Naive B cell (primary cell): ENCODE measurements at places on chromosomes 11 and 22.

DNA sequence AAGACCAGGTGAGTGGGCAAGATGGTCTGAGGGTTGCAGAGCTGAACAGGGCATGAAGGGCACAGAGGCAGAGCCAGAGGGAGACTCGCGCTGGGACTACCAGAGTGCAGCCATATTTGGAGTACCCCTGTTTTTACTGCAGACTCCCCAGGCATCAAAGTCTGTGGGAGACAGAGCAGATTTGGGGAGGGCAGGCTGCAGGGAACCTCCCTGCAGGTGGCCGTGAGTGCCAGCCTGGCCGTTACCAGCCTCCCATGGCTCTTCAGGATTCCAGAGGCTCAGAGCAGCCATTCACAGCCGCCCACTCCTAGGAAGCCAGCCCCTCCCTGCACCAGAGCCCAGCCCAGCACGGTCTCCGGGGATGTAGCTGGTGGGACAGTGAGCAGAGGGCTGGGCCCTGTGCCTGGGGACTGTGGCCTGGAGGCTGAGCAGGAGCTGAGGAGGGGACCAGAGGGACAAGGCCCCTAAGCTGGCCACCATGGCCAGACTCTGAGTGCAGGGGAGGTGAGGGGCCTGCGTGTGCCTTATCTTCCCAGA is at the start of gene SEPTIN3:
SEPTIN3 (plus strand) TSS at position 334 of the 537 bp plus-strand sequence. CDS start 2,050 bp downstream, outside the sequence.
- DNase-seq: no peak

- DNase-seq: no peak
These were observed 119.7 kb downstream of the ETS1 start for GRCh38 chr11:128467610-128468041.

DNA sequence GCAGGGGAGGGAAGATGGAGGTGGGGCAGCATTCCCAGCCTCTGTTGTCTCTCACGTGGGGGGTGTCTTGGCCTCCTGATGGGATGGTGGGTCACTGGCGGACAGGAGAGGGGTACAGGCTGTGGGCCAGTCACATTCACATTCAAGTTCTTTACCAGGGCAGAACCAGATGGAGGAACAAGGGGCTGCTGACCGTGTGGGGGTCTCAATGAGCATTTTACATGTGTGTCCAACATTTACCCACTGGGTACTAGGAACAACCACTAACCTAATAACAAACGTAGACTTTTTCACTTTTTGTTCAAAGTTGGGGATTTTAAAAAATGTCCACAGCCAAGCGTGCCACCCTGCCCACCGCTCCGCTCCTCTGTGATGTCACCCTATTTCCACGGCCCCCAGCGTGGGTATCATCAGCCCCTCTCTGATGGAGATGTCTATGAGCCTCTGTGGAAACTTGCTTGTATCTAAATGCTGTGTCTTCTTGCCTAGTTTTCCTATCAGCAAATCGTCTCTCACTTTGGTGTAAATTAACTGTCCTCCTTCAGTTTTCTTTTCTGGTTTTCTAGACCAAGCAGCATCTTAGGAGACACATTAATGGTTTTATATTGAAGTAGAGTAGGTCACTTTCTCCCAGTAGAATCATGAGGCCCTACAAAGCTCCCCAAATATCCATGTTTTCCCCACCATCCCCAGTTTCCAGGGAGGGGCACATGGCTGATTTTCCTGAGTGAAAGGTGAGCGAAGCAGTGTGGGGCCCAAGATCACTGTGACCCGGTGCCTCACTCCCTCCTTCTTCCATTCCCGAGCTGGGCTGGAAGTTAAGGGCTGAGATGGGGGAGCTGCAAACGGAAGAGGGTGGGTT is 936.7 kb downstream of the BRD1 start:
- no peak for DNase-seq

DNA sequence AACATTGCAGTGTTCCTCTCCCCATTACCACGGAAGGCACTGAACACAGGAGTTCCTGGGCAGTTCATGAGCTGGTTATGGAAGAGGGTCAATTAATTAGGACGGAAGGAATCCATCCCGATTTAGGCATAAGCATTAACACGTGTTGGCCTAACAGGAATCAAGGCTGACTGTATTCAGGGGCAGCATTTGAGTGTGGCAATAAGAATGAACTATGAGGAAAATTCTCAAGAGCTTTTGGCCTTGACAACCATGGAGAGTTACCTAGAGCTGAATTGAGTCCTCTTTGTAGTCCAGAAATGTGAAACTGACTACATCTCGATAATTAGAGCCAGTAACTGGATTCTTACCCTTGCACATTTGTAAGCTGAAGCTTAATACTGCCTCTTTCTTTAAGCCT is 82.4 kb upstream of the CRTAM start:
- DNase-seq: no peak

- no peak for DNase-seq
These were observed 1165.1 kb downstream of the BRD1 start for GRCh38 chr22:48662476-48663135.

GRCh38 chr11:65180877-65181568 is 705 bp upstream of the CAPN1 start:
- peak; percentile 79 for DNase-seq

DNA sequence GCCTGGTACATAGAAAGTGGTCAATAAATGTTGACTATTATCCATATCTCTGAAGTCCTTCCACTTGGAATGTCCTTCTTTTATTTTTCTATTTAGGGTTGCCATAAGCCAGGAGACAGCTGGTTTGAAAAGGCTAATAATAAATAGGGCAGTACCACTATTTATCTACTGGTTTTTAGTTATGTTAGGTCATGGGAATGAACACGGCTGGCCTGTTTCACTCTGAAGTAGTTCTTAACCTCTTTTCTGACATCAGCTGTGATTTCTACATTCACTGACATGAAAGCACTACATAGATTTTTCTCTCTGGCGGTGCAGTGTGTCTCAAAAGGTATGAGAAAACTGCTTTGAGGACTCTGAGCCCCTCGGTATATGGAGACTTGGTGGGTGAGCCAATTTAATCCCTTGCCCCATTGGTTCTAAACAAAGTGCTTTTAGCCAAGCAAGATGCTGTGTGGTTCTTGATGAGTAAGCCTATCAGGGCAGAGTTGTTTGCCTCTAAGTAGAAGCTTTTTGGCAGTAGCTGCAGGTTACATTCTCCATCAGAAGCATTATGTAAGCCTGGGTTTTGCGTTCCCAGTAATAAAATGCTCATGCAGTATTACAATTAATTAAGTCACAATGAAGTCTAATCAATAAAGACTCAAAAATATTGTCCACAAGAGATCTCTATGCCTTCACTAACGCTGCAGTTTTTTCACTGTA is 48.7 kb upstream of the APOA1 start:
- no peak for DNase-seq

DNA sequence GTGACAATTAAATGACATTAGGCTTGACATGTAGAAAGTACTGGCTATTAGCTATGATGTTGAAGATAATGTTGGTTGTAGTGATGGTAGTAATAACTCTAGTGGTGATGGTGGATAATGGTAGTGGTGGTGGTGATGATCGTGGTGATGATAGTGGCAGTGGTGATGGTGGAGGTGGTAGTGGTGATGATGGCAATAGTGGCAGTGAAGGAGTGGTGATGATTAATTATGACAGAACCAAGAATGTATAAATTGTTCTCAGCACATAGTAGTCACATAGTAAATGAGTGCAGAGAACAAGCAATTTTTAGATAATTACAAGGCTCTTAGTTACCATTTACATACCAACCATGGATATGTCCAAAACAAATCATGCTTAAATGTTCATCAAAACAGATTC is 5.3 kb upstream of the CD44 start:
- DNase-seq: no peak

GRCh38 chr22:43434928-43435311 is 23.1 kb downstream of the MPPED1 start:
- DNase-seq: no peak

- DNase-seq: peak; percentile 58
These were observed 2.2 kb upstream of the CD151 start for GRCh38 chr11:830295-831117.

GRCh38 chr11:86592659-86593451 is 79.6 kb downstream of the ME3 start:
- DNase-seq: no peak

GRCh38 chr11:2470495-2470894 is 25.7 kb downstream of the KCNQ1 start:
- no peak for DNase-seq

- DNase-seq: peak; percentile 16
These were observed 125.8 kb downstream of the MICAL2 start for GRCh38 chr11:12235947-12236743.

GRCh38 chr22:50185375-50186087 is at the start of gene TRABD:
TSS of gene TRABD (plus strand) at chr22:50185913. CDS start at chr22:50193061, 7,148 bp downstream.
- peak; percentile 85 for DNase-seq

- DNase-seq: no peak
These were observed 390.3 kb downstream of the SHANK2 start for GRCh38 chr11:70862093-70862492.

DNA sequence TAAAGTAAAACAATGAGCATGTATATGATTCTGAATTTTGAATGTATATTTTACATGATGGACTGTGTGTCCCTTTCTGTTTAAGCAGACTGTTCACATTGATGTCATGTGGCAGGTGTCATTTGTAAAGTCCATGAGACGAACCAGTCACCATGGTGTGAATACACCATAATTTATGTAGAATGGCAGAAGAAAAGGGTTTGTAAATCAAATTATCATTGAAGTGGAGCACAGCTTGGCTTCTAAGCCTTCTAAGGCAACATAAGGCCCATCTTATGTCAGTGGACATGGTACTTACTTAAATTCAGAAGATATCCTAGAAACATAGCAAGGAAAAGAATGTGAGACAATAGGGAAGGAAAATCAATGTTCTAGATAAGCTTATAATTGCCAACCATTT is 4.4 kb downstream of the MAP6 start:
- no peak for DNase-seq

DNA sequence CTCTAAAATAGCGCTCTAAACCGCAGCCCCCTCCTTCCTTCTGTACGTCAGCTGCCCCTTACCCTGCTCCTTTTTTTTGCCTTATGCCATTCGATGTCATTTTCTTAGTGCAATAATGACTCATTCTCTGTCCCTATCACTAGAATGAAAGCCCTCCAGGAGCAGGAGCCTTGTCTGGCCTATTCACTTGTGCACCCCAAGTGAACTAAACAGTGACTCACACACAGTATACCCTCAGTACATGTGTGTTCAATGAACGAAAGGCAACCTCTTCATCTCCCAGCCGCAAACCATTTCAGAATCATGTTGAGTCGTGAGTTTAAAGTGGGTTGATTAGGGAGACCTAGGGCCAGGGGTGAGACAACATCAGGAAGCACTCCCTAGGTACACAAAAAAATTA is 50.7 kb upstream of the SPATA19 start:
- no peak for DNase-seq

- no peak for DNase-seq
These were observed 1.9 kb downstream of the ZNF74 start for GRCh38 chr22:20395907-20396287.

GRCh38 chr11:128480066-128480465 is 107.3 kb downstream of the ETS1 start:
- no peak for DNase-seq

- DNase-seq: no peak
These were observed 35.7 kb upstream of the MUC5AC start for GRCh38 chr11:1121813-1122663.
